ENCODE measurements at places on chromosomes 12 and 14.

GRCh38 chr12:124938587-124938986 lies 24.1 kb upstream of the UBC start:
- no peak for DNase-seq

DNA sequence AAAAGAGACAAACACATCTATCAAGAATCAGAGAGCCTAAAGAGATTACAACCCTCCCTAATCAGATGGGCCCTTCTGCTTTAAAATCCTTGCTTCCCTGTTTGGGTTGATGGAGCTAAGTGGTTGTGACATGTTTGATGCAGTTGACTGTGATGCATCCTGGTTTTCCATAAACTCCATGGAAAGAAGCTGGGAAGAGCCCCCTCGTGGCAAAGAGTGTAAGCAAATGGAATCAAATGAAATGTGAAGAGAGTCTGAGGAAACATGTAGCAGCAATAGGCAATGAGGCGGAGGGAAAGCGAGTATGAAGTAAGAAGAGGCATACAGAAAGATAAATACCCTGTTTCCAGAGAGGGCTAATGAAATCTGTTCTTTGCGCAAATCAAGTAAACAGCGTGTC lies 70.4 kb upstream of the SLCO1C1 start:
- DNase-seq, result no peak

DNA sequence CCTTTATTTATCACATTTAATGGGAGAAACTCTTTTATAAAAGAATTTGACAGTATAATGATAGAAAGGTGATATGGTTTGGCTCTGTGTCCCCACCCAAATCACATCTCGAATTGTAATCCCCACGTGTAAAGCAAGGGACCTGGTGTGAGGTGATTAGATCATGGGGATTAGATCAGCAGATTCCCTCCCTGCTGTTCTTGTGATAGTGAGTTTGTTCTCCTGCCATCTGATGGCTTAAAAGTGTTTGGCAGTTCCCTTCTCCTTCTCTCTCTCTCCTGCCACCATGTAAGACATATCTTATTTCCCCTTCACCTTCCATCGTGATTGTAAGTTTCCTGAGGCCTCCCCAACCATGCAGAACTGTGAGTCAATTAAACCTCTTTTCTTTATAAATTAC lies 1110.3 kb downstream of the FLRT2 start:
- no peak for DNase-seq

DNA sequence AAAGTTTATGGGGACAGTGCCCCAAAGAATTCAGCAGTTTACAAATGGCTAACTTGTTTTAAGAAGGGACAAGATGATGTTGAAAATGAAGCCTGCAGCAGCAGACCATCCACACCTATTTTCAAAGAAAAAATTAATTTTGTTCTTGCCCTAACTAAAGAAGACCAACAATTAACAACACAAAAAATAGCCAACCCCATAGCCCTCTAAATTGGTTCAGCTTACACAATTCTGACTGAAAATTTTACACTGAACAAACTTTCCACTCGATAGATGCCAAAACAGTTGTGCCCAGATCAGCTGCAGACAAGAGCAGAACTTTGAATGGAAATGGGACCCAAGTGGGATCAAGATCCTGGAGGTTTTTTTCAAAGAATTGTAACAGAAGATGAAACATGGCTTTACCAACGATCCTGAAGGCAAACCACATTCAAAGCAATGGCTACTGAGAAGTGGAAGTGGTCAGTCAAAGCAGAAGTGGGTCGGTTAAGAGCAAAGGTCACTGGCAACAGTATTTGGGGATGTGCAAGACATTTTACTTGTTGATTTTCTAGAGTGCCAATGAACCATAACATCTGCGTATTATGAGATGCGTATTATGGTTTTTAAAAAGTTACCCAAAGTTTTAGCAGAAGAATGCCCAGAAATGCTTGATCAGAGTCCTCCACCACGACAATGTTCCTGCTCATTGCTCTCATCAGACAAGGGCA lies 30.0 kb downstream of the SLC39A9 start:
- no peak for DNase-seq

- no peak for DNase-seq
Observed at GRCh38 chr12:10362828-10363657, 26.8 kb downstream of the KLRK1 start.

Data from hindlimb muscle (tissue), 1 donor.